ENCODE measurements at places on chromosomes 2 and 18.

DNA sequence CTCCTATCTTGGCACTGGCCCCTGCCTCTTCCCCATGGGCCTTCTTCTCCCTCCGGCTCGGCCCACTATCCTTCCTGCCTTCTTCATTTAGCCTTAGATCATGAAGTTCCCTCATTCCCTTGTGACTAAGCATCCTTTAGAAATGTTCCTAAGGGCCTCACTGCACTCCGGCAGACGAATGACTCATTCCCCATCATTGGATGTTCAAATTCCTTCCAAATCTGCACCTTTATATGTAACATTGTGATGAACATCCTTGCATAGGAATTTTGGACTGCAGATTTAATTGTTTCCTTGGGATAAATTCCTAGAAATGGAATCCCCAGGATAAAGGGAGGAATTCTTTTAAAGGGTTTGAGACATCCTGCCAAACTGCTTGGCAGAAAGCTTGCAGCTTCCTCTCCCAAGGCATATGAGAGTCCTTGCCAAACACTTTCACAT is 19.0 kb downstream of the CRACDL start:
- no peak for ATAC-seq

DNA sequence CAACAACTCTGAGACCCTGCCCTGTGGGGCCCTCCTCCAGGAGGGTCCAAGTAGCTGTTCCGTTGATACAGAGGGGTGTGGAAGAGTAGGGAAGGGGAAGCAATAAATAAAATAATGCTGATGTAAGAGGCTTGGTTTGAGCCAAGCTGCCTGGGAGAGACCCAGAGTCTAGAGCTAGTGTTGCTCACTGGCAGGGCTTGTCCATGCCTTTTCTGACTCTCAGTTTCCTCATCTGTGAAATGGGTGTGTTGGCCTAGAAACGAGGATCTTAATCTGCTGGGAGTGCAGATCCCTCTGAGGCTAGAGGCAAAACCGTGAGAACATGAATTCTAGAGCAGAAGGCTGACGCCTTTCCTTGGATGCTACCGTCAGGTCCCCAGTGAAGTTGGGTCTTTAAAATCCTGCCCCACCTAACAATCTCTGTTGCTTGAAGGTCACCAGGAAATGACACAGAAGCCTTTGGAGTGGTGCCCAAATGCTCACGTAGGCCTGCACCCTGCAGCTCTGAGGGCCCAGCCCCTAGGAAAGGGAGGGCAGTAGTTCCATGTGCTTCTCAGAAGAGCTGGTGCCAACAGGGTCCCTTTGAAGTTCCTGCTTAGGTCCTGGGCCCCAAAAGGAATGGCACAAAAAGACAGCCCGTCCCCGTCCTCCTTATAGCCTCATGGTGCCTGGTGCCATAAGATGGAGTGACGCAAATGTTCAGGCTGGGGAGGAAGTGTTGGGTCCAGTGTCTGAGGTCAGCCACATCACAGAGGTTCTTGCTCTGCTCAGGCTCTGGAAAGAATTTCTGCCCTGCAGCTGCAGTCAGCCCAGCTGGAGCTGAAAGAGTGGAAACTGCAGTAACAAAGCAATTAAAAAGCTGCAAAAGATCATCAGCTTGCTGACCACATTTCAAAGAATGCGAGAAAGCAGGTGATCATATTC is 73.2 kb upstream of the SMAD2 start:
- ATAC-seq: peak; percentile 6

GRCh38 chr2:27527182-27527581 is 30.5 kb downstream of the GCKR start:
- no peak for ATAC-seq

DNA sequence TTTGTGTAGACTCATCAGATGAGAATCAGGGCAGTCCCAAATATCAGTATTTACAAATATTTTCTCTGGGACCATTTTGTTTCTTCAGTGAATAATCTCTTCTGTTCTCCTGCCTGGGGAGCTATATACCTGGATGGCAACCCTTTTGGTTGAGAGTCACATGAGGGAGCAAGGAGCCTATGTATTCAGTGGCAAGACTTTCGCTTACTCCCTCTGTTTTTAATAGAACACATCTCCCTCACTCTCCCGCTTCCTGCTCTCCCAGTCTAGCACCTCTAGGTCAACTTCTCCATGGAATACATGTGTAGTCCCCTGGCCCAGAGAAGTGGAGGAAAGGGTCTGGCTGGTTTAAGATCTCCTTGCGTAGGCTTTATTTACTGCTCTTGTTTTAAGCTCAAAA is 600.3 kb downstream of the CCDC85A start:
- no peak for ATAC-seq

DNA sequence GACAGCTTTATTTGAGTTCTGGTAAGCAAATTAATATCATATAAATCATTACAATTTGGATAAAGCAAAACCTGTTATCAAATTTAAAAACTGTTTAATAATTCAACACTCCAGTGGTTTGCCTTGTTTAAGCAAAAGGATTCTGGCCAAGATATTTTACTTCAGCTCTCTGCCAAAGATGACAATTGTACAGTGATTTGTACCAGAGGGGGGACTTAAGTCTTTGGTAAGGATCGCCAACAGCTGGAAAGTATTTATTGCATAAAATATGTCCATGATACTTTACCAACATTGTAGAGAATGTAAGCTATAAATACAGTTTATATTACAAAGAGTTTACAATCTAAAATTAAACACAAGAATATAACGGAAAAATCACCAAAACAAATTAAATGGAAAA is 13.8 kb downstream of the PREPL start:
- ATAC-seq: no peak

- peak; percentile 68 for ATAC-seq
Measured at GRCh38 chr2:128291161-128291843, 27.4 kb downstream of the HS6ST1 start.

- ATAC-seq: no peak
Measured at GRCh38 chr2:163808406-163808805, 72.6 kb upstream of the FIGN start.

DNA sequence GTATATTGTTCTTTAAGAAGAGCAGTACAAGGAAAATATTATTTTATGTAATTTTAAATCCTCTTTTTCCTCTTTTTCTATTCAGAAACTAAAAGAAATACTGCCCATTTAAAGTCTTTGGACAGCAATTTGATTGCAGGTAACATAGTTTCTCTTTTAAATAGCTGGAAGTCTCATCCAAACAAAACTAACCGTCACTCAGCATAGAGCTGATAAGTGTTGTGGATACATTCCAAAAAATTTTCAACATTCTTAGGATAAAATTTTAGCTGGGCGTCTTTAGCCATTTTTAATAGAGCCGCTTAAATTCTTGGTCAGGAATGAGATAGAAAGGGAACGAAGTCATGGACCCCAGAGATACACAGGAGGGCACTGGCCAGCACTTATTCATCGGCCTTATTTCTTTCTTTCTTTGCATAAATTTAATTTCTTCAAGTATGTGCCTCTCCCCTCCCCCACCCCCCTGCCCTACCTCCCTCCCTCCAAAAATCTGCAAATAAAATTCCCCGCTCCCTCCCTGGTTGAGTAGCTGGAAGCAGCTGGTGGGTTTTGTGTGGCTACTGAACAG is 81.7 kb downstream of the GBX2 start:
- ATAC-seq: no peak

DNA sequence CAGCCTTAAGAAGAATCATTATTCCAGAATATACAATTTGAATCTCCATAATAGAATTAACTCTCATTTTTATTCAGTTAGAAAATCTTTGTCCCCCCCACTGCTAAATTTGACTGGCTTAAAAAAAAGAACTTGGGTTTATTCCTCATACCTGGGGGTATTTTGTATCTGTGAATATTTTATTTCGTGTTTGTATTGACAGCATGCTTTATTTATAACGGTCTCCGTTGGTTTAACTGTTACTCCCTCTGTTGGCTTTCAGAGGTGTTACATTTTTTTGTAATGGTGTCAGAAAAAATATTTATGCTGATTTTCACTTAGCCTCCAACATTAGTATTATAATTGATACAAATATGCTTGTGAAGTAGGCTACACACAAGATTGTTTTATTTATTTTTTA is 109.1 kb downstream of the HAUS1 start:
- ATAC-seq: no peak

DNA sequence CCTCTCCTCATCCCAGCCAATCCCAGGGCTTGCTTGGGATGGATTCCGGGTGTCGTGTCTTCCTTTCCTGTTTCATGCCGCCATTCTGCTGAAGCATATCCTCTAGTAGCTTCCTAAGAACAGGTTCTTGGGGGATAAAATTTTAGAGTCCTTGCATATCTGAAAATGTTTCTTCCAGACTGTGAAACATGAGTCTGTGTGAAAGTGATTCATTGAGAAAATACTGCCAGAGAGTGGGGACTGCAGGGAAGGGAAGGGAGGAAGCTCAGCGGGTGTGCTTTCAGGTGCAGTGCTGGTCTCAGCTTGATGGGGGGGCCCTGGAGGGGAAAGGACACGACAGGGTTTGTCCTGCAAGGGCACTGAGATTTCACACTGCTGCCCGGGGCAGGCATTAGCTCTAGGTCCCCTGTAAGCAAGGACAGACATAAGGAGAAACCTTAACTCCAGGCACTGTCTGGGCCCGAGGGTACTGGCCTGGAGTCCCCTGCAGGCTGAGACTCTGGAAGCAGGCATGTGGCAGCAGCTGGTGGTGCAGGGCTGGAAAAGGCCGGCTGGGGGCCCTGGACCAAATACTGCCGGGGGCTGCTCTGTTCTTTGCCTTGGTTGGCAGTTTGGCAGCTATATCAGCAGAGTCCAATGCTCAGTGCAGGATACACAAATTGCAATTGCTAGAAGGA is 97.6 kb upstream of the HS6ST1 start:
- no peak for ATAC-seq

DNA sequence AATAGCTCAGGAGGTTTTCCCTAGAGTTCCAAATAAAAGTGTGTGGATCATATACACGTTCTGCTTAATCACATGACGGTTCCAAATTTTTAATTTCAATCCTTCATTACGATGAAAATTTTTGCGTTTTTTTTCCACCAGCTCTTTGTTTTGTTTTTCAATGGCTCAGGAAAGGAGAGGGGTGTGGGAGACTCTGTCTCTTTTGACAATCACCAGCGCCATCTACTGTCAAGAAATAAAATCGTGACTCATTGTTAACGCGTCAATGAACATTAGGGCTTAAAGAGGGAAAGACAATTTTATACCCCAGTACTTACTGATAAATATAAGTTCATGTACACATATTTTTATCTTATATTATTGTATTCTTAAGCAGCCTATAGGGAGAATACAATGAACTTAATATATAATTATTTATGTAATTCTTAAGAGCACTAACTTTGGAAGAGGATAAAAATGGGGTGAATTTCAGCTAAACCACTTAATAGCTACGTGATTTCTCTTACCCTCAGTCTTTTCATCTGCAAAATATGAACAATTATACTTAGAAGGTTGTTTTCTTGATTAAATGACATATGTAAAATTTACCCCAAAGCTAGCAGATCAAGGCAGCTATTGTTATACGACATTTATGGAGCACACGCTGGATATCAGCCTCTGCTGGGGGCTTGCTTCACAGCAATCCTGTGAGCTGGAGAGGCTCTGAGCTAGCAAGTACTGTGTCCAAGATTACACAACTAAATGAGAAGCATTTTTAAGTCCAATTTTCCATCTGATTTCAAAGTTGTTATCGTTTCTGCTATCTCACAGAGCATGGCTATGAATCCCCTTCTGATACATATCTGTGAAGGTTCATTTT is 47.4 kb upstream of the RMDN2 start:
- ATAC-seq: no peak

DNA sequence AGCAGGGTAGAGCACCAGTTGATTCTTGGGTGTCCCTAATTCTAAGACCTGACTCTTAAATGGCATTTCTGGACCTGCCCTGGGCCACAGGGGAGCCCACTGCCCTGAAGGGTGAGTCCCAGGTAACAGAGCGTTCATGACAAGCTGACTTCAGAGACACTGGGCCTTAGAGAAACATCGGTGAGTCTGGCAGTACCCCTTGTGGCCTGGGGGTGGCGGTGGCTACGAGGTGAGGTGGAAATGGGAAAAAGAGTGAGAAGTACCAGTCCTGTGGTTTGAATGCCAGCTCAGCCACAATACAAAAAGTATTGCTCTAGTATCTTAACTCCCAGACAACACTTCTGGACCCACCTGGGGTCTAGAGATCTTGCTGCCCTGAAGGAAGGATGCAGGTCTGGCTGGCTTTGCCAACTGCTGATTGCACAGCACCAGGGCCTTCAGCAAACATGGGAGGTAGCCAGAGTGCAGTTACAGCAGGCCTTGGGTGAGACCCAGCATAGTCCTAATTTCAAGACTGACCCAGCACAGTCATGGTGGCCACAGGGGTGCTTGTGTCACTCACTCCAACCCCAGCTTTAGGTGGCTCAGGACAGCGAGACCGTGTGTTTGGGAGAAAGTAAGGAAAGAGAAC is 44.5 kb downstream of the USP34 start:
- ATAC-seq: peak; percentile 91

DNA sequence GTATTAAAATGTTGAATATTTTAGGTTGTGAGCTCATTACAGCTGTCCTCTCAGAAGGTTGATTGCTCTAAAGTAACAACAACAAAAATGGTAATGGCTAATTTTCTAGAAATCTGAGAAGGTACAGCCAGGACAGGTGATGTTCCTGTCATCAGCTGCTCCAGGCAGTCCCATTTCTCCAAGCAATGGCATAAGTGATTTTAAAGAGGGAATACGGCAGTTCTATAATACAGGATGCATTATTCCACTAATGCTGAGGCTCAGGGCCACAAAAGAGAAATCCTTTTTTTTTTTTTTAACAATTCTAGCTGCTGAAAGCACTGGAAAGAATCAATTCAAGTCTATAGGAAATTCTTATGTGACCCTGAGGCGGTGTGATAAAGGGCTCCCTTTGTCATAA is 199.9 kb downstream of the PMAIP1 start:
- no peak for ATAC-seq

- ATAC-seq: no peak
Measured at GRCh38 chr2:74238879-74239278, 40.5 kb downstream of the MTHFD2 start.

DNA sequence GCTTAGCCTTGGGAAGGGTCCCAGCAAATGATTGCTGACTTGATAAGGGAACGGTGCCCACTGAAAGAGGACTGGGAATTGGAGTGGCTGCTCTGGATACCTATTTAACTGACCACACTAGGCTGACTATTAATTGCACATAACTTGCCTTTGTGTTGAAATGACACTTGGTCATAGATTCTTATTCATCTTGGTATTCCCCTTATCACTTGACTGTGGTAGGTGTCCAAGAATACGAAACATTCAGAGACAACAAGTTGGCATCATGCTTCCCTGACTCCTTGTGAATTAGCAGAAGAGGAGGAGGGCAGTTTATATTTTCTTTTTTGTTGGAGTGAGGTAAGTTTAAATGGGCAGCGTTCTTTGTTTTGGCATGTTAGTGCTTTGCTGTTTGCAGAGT is 13.4 kb downstream of the FMNL2 start:
- ATAC-seq: no peak

DNA sequence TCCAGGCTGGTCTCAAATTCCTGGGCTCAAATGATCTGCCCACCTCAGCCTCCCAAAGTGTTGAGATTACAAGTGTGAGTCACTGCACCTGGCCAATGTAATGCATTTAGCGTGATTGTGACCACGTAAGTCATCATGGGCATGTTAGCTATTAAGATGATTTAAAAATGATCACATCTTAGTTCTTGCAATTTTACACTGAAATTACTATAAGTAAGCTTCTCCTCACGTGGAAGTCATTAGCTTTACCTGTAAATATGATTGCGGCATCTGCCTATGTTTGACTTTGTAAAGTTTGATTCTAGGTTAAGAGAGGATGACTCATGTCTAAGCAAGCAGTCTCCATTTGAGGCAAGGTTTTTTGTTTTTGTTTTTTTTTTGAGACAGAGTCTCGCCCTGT is 85.5 kb downstream of the PMAIP1 start:
- ATAC-seq: no peak

All from stimulated activated memory B cell treated with anti-CD40 and anti-IgM and Interleukin-4, amounts not matched to agents 10 μg/mL and 1 μg/mL and 100 μg/mL, for 72 hours (primary cell).